ENCODE measurements at places on chromosomes 1 and 21.

DNA sequence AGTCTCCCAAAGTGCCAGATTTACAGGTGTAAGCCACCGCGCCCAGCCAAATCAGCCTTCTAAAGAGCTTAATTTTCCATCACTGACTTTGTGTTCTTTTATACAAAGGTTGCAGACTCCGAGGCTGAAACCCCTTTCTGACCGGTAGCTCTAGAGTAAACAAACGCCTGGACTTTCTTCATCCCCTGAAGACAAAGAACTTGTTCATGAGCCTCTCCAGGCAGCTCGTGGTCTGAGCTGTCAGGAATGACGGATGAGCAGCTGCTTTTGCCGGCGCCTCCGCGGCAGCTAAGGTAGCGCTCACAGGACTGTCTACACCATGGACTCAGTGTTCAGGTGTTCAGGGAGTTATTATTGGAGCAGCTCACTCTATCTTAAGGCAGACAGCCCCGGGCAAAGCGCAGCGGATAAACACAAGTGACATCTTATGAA, 128.5 kb upstream of the ERRFI1 start:
- no peak for DNase-seq

DNA sequence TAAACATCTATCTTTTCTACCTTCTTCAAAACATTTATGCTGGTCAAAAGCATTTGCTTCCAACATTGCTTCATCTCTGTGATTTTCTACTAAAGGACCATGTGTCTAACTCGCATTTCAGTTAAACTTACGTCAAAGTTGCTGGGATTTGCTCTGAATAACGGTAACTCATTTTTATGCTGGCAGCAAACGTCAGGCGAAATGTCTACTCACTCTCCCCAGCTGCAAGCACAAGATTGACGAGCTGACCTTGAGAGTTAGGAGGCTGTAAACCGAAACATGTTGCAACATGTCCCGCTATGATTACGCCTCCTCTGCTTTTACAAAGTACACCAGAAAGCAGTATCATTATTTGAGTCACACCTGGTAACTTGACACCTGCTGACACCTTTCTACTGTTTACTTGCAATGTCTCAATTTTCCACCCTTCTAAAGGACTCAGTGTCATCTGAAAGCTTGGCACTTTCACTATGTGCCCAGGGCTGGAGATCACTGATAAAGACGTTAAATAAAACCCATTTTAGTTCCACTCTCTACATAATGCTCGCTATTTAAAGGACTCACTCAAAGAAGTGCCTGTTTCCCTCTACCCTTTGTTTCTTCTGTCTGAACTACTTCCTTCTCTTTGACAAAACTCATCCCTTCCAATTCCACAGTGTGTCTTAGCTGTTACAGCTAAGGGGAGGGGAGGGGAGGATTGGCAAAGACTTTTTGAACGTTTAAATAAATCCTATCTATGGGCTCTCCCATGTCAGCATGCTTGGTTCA, 111.9 kb downstream of the PTPN14 start:
- no peak for DNase-seq

GRCh38 chr21:16770266-16770665, 742.6 kb upstream of the CXADR start:
- peak; percentile 4 for DNase-seq

GRCh38 chr1:184262109-184262508, 124.7 kb upstream of the C1orf21 start:
- no peak for DNase-seq

DNA sequence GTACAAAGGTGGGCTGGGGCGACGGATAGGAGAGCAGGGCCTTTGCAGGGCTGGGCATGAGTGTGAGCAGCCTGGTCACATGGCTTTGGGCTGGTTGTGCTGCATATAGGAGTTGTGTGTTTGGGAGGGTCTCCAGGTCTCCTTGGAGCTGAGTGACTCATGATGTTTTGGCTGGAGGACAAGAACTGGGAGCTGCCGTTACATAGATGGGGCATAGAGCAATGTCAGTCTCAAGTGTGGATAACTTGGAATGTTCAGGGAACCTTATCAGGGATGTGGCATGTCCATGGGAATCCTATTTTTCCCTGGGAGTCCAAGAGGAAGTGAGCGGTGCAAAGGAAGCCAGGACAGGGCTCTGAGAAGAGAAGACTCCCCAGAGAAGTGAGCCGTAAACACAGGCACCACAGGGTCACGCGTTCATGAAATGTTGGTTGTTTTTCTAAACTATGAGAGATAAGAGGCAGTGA, 136.4 kb upstream of the KCNE2 start:
- peak; percentile 24 for DNase-seq

GRCh38 chr1:232222614-232223013, 407.3 kb downstream of the SIPA1L2 start:
- DNase-seq, result no peak

All from EH (cell line).